Progenitor cell of endocrine pancreas (in vitro differentiated cells): ENCODE measurements at places on chromosomes 12 and 14. TPM values are rescaled to one million over a fixed set of nuclear protein-coding genes. Genes with fewer than 3 reads are reported as not detected.

- no peak for DNase-seq
- peaks cover 34% of the 10 kb centered on the region for H3K27me3 ChIP-seq
- no peak overlapping the region for H3K4me3 ChIP-seq
- H3K4me1 ChIP-seq: peaks cover 8% of the 10 kb centered on the region
- no peaks in the 10 kb centered on the region for H3K36me3 ChIP-seq
These were observed 17.3 kb downstream of the LRTM2 start for GRCh38 chr12:1837541-1838204.

YEATS4 gene
- 31.3 and 32.7 TPM in 2 replicates for total RNA-seq

DNA sequence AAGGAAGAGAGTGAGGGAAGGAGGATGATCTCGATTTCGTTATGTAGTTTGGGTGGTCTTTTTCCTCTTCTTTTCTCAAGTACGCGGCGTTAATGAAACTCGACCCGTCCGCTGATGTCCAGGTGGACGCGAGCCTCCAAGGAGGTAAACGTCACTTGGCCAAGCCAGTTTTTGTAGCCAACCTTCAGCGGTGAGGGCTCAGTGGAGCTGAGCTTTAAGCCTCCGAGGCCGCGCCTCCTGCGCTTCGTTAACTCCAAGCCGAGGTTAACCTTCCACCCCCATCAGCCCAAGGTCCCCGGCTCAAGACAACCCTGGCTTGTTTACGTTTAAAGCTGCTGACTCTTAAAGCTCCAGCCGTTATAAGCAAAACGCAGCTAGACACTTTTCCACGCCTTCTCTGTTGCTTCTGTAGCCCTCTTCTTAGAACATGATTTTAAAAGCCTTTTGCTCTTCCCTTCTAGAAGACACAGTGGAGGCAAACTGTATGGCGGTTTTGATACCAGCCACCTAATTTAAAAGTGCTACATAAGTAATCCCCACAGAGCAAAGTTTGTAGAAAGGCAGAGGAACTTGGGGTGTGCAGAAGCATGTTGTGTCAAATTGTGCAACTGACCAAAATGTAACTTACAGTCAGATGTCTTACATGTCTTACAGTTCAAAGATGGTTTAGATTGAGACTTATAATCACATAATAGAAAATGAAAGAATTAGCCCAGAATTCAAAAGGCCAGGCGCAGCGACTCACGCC, 923 bp upstream of the ITPR2 start:
- H3K27ac ChIP-seq: peak overlapping the region; percentile 94
- peaks cover 1% of the 10 kb centered on the region for H3K36me3 ChIP-seq
- H3K27me3 ChIP-seq: peaks cover 15% of the 10 kb centered on the region
- peaks cover 26% of the 10 kb centered on the region for H3K4me1 ChIP-seq

- H3K27me3 ChIP-seq: peaks cover 3% of the 10 kb centered on the region
- peaks cover 12% of the 10 kb centered on the region for H3K4me1 ChIP-seq
- peak overlapping the region; percentile 64 for H3K4me3 ChIP-seq
- H3K27ac ChIP-seq: peak overlapping the region; percentile 49
- DNase-seq: peak; percentile 80
- H3K36me3 ChIP-seq: peaks cover 3% of the 10 kb centered on the region
These were observed 28.4 kb upstream of the GPR132 start for GRCh38 chr14:105093431-105094192.

GRCh38 chr12:11202811-11203210, 16.1 kb upstream of the TAS2R42 start:
- no peak overlapping the region for H3K4me3 ChIP-seq
- no peak for DNase-seq
- H3K27ac ChIP-seq: no peak overlapping the region
- peaks cover 2% of the 10 kb centered on the region for H3K36me3 ChIP-seq
- peaks cover 5% of the 10 kb centered on the region for H3K4me1 ChIP-seq

GRCh38 chr14:103819503-103820307, 27.7 kb downstream of the PPP1R13B start:
- peak overlapping the region; percentile 71 for H3K27ac ChIP-seq
- no peak overlapping the region for H3K4me3 ChIP-seq
- H3K27me3 ChIP-seq: no peaks in the 10 kb centered on the region
- H3K36me3 ChIP-seq: peaks cover 2% of the 10 kb centered on the region
- no peak for DNase-seq
- peaks cover 27% of the 10 kb centered on the region for H3K4me1 ChIP-seq

OR8S1 gene
- total RNA-seq: not detected in 2 replicates

CLEC6A gene
- not detected in 2 replicates for total RNA-seq

LRRK2 gene
- total RNA-seq: 0.49 and 0.72 TPM in 2 replicates

DNA sequence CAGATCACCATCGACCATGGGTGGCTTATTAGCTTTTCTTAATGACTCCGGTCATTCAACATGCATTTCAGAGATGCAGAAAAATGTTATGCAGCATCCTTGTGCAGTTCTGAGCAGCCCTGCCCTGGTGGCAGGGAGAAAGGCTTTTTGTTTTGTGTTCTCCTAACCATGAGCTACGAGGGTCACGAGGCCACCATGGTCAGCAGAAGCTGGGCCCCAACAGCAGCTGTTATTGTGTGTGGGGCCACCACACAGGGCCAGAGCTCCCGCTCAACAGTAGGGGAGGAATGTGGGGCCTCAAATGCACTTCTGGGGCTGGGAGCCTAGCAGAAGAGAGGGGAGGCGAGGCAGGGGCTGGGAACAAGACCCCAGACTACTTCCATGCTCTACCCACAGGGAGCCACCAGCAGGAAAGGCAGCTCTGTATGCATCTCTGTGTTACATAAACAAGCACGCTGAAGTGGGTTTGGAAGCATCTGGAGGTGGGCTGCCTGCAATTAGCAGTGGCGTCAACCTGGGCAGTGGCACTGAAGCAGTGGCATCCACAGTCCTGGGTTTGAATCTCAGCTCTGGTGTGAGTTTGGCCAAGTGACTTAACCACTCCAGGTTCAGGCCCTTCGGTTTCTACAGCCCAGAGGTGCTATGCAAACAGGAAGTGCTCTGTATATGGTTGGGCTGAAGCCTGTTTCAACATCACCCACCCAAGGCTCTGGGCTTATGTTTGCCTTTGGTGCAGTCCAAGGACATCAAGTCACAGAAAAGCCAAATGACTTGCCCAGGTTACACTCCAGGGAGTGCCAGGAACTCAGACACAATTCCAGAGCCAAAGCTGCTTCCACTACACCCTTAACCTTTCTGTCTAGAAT, 16.3 kb downstream of the GLTP start:
- no peak for DNase-seq
- no peak overlapping the region for H3K4me3 ChIP-seq
- no peaks in the 10 kb centered on the region for H3K27me3 ChIP-seq
- H3K36me3 ChIP-seq: no peaks in the 10 kb centered on the region
- H3K27ac ChIP-seq: peak overlapping the region; percentile 79

DNA sequence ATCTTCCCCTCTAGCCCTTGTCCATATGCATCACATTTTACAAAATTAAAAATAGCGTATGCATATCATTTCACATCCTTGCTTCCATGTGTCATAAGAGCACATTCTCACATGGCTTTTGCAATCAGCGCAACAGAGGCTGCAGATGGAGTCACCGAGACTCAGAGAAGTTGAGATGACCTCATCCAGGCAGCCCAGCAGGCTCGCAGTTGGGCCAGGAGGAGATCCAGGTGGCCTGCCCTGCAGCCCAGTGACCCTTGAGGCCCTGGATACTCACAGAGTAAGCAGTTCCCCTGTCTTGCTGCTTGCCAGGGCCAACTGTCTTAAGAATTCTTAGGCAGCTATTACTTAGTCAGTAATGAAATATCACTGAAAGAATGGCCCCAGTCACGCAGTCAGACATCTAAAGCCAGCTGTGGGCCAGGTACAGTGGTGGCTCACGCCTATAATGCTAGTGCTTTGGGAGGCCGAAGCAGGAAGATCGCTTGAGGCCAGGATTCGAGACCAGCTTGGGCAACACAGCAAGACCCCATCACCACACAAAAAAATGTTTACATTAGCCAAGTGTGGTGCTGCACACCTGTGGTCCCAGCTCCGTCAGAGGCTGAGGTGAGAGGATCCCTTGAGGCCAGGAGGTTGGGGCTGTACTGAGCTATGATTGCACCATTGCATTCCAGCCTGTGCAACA, 9.1 kb downstream of the CAMKK2 start:
- peaks cover 1% of the 10 kb centered on the region for H3K4me1 ChIP-seq
- no peak for DNase-seq
- H3K27ac ChIP-seq: no peak overlapping the region
- H3K36me3 ChIP-seq: peaks cover 10% of the 10 kb centered on the region
- H3K4me3 ChIP-seq: no peak overlapping the region

SDR9C7 gene
- not detected in 2 replicates for total RNA-seq

GRCh38 chr12:9634177-9634803, 26.6 kb upstream of the KLRB1 start:
- no peak overlapping the region for H3K4me3 ChIP-seq
- H3K4me1 ChIP-seq: peaks cover 12% of the 10 kb centered on the region
- peak; percentile 58 for DNase-seq
- no peaks in the 10 kb centered on the region for H3K27me3 ChIP-seq
- no peak overlapping the region for H3K27ac ChIP-seq

SMCO2 gene
- 1.4 and 1.6 TPM in 2 replicates for total RNA-seq

AICDA gene
- total RNA-seq: not detected in 2 replicates

SYNDIG1L gene
- 0.29 and 0.34 TPM in 2 replicates for total RNA-seq

GRCh38 chr14:102817318-102817717, 40.1 kb downstream of the TRAF3 start:
- H3K36me3 ChIP-seq: peaks cover 9% of the 10 kb centered on the region
- no peak overlapping the region for H3K4me3 ChIP-seq
- no peaks in the 10 kb centered on the region for H3K27me3 ChIP-seq
- DNase-seq: no peak

NTS gene
- 3.6 and 5.7 TPM in 2 replicates for total RNA-seq

GRCh38 chr12:5293773-5294172, 138.1 kb upstream of the NTF3 start:
- no peak overlapping the region for H3K4me3 ChIP-seq
- H3K4me1 ChIP-seq: no peaks in the 10 kb centered on the region
- DNase-seq: no peak
- peaks cover 4% of the 10 kb centered on the region for H3K36me3 ChIP-seq
- peaks cover 20% of the 10 kb centered on the region for H3K27me3 ChIP-seq

PDZRN4 gene
- total RNA-seq: 0.11 and 0.12 TPM in 2 replicates

DNA sequence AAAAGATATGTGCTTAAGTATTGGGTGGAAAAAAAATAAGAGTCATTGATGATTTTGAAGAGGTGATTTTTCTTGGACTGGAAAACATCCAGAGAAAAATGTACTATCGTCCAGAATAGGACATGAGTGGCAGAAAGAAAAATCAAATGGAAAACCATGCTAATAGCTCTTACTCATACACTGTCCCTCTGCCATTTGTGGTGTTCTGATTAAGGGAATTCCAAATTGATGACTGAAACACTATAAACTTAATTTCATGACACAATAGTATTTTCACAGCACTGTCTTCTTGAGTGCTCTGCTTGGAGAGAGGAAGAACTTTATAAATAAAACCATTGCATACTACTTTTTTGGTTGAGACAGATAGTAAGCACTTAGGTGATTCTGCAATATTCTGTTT, 72.4 kb downstream of the USP15 start:
- no peak overlapping the region for H3K4me3 ChIP-seq
- DNase-seq: no peak
- H3K27ac ChIP-seq: no peak overlapping the region

DNA sequence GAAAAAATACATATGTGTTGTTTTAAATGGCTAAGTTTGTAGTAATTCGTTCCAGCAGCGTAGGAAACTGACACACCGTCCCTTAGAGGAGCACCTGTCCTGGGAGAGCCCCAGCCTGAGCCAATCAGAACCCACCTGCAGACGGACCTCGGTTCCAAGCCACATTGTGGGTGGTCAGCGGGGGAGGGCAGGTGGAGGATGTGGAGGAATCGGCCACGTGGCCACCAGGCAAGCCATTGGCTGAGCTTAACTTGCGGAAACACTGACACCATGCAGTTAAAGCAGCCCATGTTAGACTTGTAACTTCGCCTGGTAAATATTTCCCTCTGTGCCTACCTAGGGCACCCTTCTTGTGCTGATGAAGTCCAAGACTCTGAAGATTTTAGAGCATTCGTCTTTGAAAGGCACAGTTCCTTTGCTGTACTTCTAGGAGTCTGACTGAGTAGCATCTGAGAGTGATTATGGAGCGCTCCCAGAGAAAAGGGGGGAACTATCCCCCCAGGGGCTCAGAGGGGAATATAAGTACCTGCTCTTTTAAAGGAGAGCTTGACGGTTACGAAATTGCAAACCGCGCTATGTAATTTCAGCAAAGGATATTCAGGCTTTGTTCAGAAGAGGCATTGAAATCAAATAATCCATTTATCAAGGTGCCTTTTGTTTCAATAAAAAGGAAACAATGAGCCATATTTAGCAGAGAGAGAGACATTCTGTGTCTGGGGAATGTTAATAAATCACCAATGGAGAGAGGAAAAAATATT, 135.7 kb downstream of the TMEM132C start:
- no peak overlapping the region for H3K4me3 ChIP-seq
- no peak overlapping the region for H3K27ac ChIP-seq
- H3K27me3 ChIP-seq: peaks cover 14% of the 10 kb centered on the region
- no peaks in the 10 kb centered on the region for H3K36me3 ChIP-seq
- H3K4me1 ChIP-seq: peaks cover 6% of the 10 kb centered on the region

- no peaks in the 10 kb centered on the region for H3K36me3 ChIP-seq
- no peak overlapping the region for H3K27ac ChIP-seq
- H3K27me3 ChIP-seq: no peaks in the 10 kb centered on the region
- no peak overlapping the region for H3K4me3 ChIP-seq
These were observed 13.9 kb downstream of the EVL start for GRCh38 chr14:100078997-100079725.
